ENCODE measurements at places on chromosomes 7 and 10.

GRCh38 chr10:101287997-101288635, 58.9 kb upstream of the LBX1 start:
- no peak for DNase-seq

GRCh38 chr7:39623732-39624441, 515 bp downstream of the RALA start:
- DNase-seq = no peak

DNA sequence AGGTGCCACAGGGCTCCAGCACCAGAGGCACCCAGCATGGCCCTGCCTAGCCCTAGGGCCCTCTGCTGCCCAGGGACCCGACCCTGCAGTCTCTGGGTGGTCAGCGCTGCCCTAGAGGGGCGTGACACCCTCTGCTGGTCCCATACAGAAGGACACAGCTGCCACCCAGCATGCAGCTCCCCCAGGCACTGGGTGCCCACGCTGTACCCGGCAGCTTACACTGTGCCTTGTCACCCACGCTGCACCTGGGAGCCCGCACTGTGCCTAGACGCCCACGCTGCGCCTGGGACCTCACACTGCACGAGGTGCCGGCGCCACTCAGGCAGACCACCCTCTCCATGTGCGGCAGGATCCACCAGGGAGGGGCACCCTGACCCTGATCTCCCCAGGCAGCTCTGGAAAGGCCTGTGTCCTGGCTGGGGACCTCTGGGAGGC, 55.2 kb downstream of the PWWP2B start:
- no peak for DNase-seq

- no peak for DNase-seq
Measured at GRCh38 chr10:29028486-29028885, 260.4 kb upstream of the LYZL1 start.

DNA sequence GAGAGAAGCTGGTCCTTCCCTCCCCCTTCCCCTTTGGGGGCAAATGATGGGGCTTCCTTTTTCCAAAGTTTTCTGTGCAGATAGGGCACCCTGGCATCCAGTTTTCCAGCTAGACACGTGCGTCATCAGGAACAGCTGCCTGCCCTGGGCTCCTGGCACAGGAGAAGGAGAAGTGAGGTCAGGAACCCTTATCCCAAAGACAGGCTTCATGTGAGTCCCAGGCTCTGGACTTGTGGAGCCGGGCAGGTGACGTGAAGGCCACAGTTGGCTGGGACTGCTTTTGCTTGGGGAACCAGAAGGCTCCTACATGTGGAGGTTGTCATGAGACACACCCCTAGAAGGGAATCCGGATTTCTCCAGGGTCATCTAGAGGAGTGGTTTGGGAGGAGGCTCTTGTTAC, 66.5 kb downstream of the RBM20 start:
- no peak for DNase-seq

- no peak for DNase-seq
Measured at GRCh38 chr10:112650588-112651030, 203.6 kb downstream of the VTI1A start.
